ENCODE measurements at places on chromosomes 16 and 17.
A peak's percentile ranks its signal among the peaks of the same experiment; 100 is the strongest.

DNA sequence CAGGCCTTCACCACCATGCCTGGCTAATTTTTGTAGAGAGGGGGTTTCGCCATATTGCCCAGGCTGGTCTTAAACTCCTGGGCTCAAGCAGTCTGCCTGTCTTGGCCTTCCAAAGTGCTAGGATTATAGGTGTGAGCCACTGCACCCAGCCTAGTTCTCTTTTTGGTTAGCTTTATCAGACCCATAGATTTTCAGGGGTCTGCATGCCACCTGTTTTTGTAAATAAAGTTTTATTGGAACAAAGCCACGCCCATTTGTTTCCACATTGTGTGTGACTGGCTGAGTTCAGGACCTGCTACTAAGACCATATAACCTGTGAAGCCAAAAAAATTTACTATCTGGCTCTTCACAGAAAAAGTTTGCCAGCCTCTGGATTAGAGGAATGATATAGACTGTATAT lies 7.6 kb downstream of the PSMD11 start:
- no peak for DNase-seq

DNA sequence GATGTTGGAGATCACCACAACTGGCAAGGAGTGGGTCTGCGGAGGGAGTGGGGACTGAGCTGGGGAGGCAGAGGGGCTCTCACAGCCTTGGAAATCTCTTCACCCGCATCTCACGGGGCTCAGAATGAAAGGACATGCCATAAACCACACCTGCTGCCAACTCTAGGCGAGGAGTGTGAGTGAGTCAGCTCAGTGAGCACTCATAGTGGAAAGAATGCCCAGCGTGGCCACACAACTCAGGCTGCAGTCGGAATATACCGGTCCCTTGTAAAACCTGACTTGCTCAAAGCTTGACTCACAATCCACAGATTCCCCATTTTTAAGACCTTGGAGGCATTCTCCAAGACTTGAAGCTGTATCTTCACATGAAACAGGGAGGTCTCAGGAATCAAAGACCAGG lies 36.7 kb downstream of the STAT5A start:
- DNase-seq = no peak

DNA sequence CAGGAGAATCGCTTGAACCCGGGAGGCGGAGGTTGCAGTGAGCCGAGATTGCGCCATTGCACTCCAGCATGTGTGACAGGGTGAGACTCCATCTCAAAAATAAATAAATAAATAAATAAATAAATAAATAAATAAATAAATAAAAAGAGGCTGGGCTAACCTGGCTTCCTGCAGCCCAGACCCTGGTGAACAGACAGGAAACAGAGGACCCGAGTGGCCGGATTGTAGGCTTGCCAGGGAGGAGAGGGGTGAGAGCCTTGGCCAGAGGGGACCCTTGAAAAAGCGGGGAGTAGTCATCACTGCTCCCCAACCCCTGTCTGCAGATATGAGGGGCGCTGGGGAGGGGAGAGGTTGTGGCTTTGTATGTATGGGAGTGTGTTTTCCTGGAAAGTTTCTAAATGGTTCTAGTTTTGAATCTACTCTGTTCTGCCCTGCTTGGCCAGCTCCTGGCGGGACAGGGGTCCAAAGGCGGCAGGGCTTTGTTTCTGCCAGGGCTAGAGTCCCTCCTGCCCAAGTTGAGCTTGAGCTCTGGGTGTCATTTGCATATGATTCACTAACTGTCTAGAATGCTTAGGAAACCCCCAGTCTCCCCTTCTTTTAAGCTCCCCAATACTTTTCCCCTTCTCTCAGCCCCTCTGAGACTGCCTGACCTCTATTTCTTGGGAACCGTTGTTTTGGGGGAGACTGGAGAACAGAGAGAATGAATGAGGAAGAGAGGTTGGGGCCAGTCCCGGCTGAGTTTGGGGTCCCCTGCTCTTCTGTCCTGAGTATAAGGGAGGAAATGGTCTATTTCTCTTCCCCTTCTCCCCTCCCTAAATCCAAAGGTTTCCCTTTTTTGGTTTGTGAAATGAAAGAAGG lies 16.4 kb downstream of the RARA start:
- peak; percentile 23 for DNase-seq

- peak; percentile 85 for DNase-seq
Observed at GRCh38 chr17:4940555-4941318, 669 bp downstream of the RNF167 start.

GRCh38 chr16:85777583-85778310 lies 21.6 kb downstream of the EMC8 start:
- no peak for DNase-seq

DNA sequence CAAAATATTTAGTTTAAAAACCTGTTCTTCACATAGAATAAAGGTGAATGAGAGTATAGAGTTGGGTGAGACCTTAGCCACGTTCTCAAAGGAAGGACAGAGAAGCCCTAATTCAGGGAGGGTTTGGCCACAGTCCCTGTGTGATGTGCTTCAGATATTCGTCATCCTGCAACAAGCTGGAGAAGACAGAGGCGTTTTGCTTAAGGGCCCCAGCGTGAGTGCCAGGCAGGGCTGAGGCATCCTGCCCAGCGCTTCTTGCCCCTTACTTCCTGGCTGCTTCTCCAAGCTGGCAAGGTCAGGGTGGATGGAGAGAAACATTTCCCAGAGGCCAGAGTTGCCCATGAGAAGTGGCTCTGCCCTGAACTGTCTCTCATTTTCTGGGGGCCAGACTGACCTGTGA lies 46.9 kb downstream of the AXIN2 start:
- no peak for DNase-seq

DNA sequence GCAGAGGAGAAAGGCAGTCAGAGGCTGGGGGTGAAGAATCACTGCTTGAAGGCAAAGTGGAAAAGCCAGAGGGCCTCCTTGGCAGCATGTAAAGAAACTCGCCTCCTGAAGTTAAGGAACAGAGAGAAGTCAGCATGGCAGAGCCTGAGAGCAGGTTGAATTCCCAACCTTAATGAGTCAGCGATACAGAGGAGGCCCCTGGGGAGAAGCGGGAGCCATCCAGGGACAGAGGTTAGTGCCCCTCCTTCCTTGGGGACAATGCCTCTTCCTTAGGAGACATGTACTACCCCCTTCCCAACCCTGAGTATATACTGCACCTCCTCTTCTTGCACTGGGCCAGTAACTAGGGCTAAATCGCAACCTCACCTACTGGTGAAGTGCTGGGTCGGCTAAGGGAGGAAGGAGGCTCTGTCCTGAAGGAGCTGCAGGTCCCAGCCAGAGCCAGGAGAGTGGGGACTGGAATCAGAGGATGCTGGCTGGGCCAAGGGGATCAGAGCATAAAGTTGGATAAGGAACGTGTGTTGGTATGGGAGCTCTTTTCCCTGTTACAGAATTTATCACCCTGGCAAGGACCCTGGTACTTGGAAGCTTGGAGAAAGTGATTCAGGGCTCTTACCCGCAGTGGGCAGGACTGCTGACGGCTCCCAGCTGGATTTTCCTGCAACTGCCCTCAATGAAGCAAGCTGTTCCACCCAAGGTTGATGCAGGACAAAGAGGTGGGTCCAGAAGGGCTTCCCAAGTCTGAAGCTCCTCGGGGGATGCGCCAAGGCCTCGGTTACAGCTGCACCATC lies 5.4 kb upstream of the AANAT start:
- DNase-seq = no peak

DNA sequence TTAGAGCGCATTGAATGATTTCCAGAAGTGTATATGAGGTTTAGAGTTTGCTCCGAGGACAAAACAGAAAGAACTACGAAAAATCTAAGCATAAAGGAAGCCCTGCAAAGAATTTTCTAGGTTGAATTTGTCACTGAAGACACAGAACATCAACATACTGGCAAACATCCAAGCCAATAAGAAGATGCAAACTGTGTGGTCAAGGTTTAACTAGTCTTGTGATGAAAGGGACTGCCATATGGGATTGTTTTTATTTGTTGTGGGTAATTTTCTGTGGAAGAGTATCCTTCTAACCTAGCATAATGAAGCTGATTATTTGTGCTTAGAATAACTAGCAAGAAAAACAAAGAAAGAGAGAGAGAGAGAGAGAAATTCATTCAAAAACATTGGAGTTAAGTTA lies 492.0 kb upstream of the ERCC4 start:
- no peak for DNase-seq

DNA sequence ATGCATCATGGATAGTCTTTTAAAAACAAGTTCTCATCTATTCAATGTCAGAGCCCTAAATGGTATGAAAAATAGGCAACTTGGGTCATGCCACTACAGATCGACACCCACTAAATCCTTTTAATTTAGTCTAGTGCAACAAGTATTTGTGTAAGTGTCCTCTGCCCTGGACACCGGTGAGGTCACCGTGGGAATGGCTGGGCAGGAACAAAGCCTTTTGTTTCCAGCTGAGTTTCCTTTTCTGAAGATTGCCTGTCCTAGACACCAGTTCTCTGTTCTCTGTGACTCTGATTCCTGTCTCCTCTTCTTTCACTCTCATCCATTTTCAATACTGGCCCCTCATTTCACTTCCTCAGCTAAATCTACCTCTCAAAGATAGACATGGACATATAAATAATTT lies 446.5 kb downstream of the MAF start:
- no peak for DNase-seq

DNA sequence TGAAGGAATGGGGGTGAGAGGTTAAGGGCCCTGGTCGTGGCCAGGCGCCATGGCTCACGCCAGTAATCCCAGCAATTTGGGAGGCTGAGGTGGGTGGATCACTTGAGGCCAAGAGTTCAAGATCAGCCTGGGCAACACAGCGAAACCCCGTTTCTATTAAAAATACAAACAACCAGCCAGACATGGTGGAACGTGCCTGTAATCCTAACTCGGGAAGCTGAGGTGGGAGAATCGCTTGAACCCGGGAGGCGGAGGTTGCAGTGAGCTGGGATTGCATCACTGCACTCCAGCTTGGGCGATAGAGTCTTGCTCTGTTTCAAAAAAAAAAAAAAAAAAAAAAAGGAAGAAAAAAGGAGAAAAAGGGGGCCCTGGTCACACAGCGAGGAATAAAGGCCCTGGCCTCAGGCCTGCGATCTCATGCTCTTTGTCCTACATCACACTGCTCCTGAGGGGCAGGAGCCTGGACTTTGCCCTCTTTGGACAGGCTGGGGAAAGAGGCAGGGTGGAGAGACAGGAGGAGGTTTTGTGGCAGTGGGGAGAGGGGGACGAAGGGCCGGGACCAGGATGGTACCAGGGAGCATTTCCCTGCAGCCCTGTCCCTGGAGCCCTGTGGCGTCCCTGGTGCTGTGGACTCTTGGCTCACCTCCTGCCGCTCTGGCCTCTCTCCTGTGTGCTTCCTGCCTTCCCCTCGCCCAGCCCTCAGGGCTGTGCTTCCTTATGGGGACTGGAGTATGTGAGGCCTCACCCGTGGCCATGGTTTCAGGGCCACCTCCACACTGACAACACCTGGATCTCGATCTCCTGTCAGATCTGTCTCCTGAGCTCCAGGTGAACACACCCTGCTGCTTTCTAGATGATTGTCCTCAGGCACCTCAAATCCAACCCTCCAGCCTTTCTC lies 19.7 kb upstream of the SLC25A19 start:
- DNase-seq = no peak

- no peak for DNase-seq
Observed at GRCh38 chr17:28081467-28081866, 39.0 kb downstream of the NLK start.

GRCh38 chr16:50012182-50012581 lies 12.8 kb upstream of the CNEP1R1 start:
- no peak for DNase-seq

- DNase-seq = no peak
Observed at GRCh38 chr16:84761448-84762368, 58.1 kb upstream of the CRISPLD2 start.

GRCh38 chr17:17018021-17018441 lies 24.2 kb upstream of the MPRIP start:
- DNase-seq = no peak

DNA sequence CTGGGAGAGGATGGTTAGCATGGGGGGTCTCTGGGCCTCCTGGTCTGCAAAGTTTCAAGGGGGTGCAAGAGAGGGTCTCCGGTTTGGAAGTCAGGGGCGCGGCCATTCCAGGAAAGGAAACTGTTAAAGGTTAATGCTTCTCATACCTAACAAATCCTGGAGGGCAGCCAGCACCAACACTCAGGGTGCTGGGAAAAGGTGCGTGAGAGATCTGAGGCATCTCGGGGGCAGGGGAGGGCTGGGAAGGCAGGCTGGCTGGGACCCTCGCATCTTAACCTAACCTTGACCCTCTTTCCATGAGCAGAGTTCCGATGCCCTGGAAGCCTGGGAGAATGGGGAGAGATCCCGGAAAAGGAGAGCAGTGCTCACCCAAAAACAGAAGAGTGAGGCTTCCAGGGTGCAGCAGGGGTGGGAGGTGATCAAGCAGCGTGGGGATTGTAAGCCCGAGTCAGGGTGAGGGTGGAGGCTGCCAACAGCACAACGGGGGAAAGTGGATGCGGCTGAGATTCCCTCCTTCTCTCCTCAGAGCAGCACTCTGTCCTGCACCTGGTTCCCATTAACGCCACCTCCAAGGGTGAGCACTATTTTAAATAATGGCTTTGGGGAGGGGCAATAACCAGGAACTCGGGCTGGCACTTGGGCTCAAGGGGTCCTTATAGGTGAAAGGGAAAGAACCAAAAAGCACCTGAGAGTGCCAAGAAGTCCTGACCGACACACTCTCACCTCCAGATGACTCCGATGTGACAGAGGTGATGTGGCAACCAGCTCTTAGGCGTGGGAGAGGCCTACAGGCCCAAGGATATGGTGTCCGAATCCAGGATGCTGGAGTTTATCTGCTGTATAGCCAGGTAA lies 996 bp downstream of the TNFSF13 start:
- DNase-seq = no peak

DNA sequence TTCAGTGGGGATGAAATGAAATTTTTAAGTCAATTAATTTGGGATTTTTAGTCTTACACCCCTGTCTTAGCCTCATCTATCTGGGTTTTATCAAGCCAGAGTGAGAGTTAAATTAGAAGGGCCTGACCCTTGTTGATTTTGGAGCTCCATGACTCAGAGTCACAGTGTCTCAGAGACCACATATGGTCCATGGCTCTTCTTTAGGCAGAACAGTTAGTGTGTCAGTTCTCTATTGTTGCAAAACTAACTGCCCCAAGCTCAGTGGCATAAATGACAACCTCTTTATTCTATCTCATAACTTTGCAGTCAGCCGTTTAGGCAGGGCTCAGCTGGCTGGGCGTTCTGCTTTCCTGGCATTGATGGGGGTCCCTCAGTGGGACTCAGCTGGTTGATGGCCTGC lies 44.7 kb downstream of the IRF8 start:
- DNase-seq = no peak

GRCh38 chr16:63530208-63530607 lies 1494.0 kb upstream of the CDH8 start:
- DNase-seq = no peak

GRCh38 chr17:67035131-67036083 lies 8.9 kb upstream of the CACNG1 start:
- DNase-seq = no peak
